Lower lobe of right lung (tissue), 2 donors: ENCODE measurements at places on chromosomes 5 and 9. TPM values are rescaled to one million over a fixed set of nuclear protein-coding genes. Genes with fewer than 3 reads are reported as not detected.
A peak's percentile ranks its signal among the peaks of the same experiment; 100 is the strongest.

The FOXD4L3 gene
- total RNA-seq: 0.21 TPM

The TNFSF15 gene
- 5.2 TPM for total RNA-seq

The PRDM12 gene
- total RNA-seq: not detected

GRCh38 chr9:133650026-133650425 lies 13.9 kb downstream of the DBH start:
- H3K36me3 ChIP-seq: no peaks in the 10 kb centered on the region
- no peak overlapping the region for H3K4me3 ChIP-seq
- DNase-seq: no peak
- peaks cover 25% of the 10 kb centered on the region for H3K27me3 ChIP-seq
- no peak overlapping the region for H3K27ac ChIP-seq

DNA sequence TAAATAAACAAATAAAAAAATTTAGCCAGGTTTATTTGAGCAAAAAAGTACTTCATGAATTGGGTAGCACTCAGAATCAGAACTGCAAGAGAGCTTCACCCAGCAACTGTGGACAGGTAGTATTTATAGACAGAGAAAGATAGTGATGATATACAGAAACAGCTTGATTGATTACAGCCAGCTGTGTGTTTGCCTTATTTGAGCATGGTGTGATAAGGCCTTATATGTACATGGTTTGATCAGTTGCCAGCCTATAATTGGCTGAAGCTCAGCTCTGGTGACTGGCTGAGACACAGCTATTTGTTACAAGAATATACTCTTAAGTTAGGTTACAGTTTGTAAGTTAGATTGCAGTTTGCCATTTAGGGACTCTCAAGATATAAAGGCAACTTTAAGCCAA lies 34.3 kb upstream of the ARL15 start:
- no peak overlapping the region for H3K27ac ChIP-seq
- H3K4me3 ChIP-seq: no peak overlapping the region
- no peak for DNase-seq
- H3K27me3 ChIP-seq: no peaks in the 10 kb centered on the region

DNA sequence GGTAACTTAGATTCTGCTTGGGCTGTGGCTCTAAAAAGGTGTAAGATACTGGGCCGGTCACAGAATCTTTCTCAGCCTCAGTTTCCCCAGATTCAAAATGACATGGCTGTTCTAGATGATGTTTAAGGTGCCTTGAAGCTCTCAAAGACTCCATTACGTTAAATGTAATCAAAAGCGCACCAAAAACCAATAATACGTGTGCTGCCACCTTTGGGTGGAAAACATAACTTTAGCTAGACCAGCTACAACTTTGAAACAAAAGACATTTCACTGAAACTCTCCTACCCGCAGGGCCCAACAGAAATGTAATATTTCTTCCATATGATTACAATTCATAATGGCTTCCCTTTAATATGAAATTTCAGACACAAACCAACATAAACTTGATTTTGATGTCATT lies 35.0 kb upstream of the PCSK5 start:
- no peak for DNase-seq
- no peak overlapping the region for H3K27ac ChIP-seq
- no peaks in the 10 kb centered on the region for H3K36me3 ChIP-seq
- H3K4me3 ChIP-seq: no peak overlapping the region

- no peaks in the 10 kb centered on the region for H3K36me3 ChIP-seq
- no peaks in the 10 kb centered on the region for H3K4me1 ChIP-seq
- no peak overlapping the region for H3K27ac ChIP-seq
- no peak for DNase-seq
- no peak overlapping the region for H3K4me3 ChIP-seq
These were observed 8.8 kb upstream of the PRDM6 start for GRCh38 chr5:123080215-123080614.

DNA sequence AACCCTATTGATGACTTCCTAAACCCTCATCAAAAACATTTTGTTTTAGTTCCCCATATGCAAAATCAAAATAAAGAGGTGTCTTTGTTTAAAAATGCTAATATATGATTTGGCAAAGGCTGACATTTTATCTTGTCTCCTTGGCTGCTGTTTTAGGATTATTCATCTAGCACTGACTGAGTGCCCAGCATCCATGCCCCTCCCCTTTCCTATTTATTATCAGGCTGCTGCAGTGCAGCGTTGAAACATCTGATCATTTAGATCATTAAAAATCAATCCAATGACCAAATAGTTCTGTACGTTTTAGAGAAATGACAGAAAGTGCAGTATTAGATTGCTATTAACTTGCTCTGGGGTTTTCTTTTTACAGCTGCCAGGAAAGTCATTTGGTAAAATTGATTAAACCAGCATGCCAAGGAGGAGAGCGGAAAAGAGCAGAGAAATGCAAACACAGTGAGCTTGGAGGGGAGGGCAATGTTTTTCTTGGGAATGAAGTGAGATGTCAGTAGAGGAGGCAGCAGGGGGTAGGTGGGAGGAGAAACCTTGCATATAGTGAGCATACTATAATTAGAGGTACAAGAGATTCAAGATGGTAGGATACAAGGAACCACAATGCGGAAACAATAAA lies 286.3 kb downstream of the PDE4D start:
- no peak for DNase-seq
- no peaks in the 10 kb centered on the region for H3K27me3 ChIP-seq
- no peaks in the 10 kb centered on the region for H3K36me3 ChIP-seq
- H3K4me3 ChIP-seq: no peak overlapping the region

DNA sequence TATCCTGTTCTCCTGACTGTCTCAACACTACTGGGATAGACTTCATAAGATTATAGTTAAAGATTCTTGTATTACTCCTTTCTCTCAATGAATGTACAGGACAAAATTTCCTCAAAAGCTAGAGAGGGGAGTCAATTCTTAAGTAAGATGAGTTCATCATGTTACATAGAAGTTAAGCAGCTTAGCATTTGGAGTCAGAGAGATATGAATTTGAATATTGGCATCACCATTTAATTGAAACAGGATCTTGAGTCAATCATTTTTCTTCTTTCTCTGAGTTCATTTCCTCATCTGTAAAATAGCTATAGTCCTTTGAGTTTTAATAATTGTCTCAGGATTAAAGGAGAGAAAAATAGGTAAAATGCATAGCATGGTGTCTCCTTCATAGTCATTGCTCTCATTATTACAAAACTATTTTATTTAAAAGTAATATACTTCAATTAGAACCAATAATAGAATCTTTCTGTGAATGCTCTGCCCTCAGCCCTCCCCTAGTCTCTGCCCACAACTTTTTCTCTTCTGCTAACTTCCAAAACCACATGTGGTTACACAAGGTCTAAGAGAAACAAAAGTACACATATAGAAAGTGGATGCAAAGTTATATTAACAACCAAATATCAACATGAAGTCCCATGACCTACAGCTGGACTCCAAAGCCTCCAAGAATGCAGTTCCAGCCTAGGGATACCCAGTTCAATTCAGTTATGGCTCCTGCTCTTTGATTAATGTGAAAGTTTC lies 265.6 kb downstream of the TLE1 start:
- DNase-seq: no peak
- H3K4me1 ChIP-seq: no peaks in the 10 kb centered on the region
- no peak overlapping the region for H3K27ac ChIP-seq

GRCh38 chr5:56375011-56375410 lies 141.9 kb upstream of the ANKRD55 start:
- H3K27ac ChIP-seq: no peak overlapping the region
- no peak overlapping the region for H3K4me3 ChIP-seq
- DNase-seq: no peak
- no peaks in the 10 kb centered on the region for H3K4me1 ChIP-seq

GRCh38 chr5:150489360-150490295 lies 18.3 kb upstream of the NDST1 start:
- DNase-seq: no peak
- H3K27me3 ChIP-seq: no peaks in the 10 kb centered on the region
- H3K36me3 ChIP-seq: peaks cover 5% of the 10 kb centered on the region
- H3K4me3 ChIP-seq: no peak overlapping the region
- H3K4me1 ChIP-seq: peaks cover 68% of the 10 kb centered on the region
- H3K27ac ChIP-seq: peak overlapping the region; percentile 88

GRCh38 chr9:78073722-78074121 lies 42.1 kb upstream of the GNAQ start:
- DNase-seq: no peak
- H3K4me1 ChIP-seq: peaks cover 5% of the 10 kb centered on the region
- no peak overlapping the region for H3K4me3 ChIP-seq
- H3K36me3 ChIP-seq: no peaks in the 10 kb centered on the region
